Right atrium auricular region (tissue), 2 donors: ENCODE measurements at places on chromosomes 3 and 15. TPM values are rescaled to one million over a fixed set of nuclear protein-coding genes. Genes with fewer than 3 reads are reported as not detected.

DNA sequence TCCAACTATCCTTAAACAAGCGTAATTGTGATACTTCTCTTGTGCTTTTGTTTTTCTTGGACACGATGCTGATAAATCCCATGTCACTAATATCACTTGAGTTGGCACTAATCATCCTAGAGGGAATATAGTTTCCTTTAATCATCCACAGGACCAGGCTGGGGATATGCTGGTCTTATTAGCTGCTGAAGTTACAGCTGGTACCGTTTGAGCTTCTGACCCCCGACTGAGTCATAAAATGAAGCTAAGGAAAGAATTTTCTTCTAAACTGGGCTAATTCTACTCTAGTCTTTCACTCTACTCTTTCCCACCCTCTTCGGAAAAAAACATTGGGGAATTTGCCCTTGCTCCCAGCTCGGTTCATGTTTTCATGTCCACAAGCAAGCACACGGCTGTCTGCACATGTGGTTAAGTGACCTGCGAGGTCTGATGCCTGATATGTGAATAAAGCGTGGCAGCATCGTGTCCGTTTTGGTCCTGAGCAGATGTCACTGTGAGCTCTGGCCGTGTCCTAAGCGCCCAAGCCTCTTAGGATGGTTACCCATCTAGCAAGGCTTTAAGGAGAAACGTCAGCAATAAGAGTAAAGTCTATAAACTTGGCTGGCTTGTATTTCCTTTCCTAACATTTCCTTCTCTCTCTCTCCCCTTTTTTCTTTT lies 223.7 kb downstream of the ITPR1 start:
- H3K27me3 ChIP-seq, result no peaks in the 10 kb centered on the region
- no peak overlapping the region for H3K4me3 ChIP-seq
- no peak for DNase-seq
- H3K4me1 ChIP-seq, result peaks cover 38% of the 10 kb centered on the region
- H3K36me3 ChIP-seq, result peaks cover 22% of the 10 kb centered on the region

- H3K4me3 ChIP-seq, result no peak overlapping the region
- H3K27me3 ChIP-seq, result no peaks in the 10 kb centered on the region
- DNase-seq, result no peak
- no peaks in the 10 kb centered on the region for H3K4me1 ChIP-seq
- no peaks in the 10 kb centered on the region for H3K36me3 ChIP-seq
Measured at GRCh38 chr3:183155499-183155898, 7.0 kb downstream of the LAMP3 start.

- H3K4me3 ChIP-seq, result no peak overlapping the region
- H3K27ac ChIP-seq, result no peak overlapping the region
- no peaks in the 10 kb centered on the region for H3K36me3 ChIP-seq
- H3K4me1 ChIP-seq, result no peaks in the 10 kb centered on the region
Measured at GRCh38 chr15:65963911-65964482, 94.7 kb downstream of the RAB11A start.

DNA sequence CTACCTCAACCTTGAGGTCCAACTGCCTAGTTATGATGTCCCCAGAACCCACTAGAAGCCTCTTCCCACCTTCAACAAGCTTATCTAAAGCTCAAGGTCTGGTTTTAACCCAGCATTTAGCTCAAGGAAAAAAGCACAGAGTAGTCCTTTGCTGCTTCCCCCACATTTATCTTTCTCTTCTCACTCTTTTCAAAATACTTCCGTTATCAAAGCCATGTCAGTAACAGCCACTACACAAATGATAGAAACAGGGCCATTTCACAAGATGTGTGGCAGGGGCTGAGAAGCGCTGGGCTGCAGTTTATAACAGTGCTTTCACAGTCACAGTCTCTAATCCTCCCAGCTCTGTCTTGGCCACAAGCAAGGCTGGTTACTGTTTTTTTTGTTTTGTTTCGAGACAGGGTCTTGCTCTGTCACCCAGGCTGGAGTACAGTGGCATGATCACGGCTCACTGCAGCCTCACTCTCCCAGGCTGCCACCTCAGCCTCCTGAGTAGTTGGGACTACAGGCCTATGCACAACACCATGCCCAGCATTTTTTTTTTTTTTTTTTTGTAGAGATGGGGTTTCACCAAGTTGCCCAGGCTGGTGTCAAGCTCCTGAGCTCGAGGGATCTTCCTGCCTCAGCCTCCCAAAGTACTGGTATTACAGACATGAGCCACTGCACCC lies 218.8 kb downstream of the OSBPL10 start:
- DNase-seq, result no peak
- H3K27ac ChIP-seq, result peak overlapping the region; percentile 14
- H3K27me3 ChIP-seq, result no peaks in the 10 kb centered on the region
- no peak overlapping the region for H3K4me3 ChIP-seq
- H3K36me3 ChIP-seq, result no peaks in the 10 kb centered on the region

DNA sequence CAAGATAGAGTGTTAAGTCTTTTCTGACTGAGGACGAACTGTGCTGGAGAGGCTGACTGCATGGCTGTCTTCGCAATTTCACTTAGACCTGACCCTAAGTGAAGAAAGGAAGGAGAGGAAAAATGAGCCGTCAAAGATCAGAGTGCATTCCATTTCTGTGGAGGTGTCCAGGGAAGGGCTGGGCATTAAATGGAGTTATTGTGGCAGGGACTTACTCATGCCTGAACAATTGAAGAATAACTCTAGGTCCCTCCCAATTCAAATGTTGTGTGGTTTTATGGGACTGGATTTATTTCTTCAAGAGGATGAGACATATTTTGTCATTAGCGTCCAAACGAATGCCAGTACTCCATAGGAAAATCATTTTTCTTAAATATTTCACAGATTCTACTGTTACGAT lies 187.3 kb upstream of the CFAP20DC start:
- no peaks in the 10 kb centered on the region for H3K4me1 ChIP-seq
- no peak for DNase-seq
- H3K27ac ChIP-seq, result no peak overlapping the region
- H3K4me3 ChIP-seq, result no peak overlapping the region
- H3K36me3 ChIP-seq, result no peaks in the 10 kb centered on the region

- H3K27me3 ChIP-seq, result no peaks in the 10 kb centered on the region
- H3K4me1 ChIP-seq, result no peaks in the 10 kb centered on the region
- no peak overlapping the region for H3K27ac ChIP-seq
- no peak for DNase-seq
- no peak overlapping the region for H3K4me3 ChIP-seq
Measured at GRCh38 chr3:12916159-12916558, 74.8 kb upstream of the RPL32 start.

DNA sequence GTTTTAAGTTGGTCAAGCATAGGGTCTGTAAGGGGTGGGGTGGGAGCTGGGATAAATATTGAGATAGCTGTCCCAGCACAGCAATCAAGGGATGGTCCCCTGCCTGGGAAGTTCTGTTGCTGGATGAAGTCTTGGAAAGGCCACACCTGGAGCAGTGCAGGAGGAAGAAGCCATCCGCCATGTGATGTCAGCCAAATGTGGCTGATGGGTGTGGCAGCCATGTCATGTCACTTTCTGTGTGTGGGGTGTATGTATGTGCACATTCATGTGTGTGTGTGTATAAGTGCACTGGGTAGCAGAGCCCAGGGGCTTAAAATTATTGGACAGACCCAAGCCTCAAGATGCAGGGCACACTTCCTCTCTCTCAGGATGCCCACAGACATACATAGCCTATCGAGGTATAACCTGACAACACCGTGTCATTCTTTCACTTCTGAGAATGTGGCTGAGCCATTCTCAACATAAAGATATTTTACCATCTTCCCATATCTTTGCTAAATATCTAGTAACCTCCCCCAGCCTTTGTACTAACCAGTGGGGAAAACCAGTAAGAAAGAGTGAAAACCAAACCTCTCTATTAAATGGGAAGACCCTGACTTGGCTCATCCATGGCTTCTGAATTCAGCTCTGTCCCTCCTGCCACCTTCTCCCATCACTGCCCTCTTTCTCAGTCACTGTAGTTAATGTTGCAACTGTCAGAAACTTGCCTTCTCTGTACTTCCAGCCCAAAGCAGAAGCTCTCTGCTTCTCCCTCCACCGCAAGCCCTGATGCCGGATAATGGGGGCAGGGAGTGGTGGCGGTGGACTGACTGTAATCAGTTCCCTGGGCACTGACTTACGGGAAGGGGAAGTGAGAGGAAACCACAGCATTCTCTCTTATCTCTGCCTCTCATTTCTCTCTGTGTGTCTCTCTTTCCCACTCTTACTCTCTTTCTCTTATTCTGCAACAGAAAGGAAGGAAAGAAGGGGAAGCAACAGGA lies 11.2 kb downstream of the TNFSF10 start:
- no peaks in the 10 kb centered on the region for H3K27me3 ChIP-seq
- peaks cover 12% of the 10 kb centered on the region for H3K36me3 ChIP-seq
- DNase-seq, result peak; percentile 68
- H3K27ac ChIP-seq, result peak overlapping the region; percentile 31
- no peaks in the 10 kb centered on the region for H3K4me1 ChIP-seq

DNA sequence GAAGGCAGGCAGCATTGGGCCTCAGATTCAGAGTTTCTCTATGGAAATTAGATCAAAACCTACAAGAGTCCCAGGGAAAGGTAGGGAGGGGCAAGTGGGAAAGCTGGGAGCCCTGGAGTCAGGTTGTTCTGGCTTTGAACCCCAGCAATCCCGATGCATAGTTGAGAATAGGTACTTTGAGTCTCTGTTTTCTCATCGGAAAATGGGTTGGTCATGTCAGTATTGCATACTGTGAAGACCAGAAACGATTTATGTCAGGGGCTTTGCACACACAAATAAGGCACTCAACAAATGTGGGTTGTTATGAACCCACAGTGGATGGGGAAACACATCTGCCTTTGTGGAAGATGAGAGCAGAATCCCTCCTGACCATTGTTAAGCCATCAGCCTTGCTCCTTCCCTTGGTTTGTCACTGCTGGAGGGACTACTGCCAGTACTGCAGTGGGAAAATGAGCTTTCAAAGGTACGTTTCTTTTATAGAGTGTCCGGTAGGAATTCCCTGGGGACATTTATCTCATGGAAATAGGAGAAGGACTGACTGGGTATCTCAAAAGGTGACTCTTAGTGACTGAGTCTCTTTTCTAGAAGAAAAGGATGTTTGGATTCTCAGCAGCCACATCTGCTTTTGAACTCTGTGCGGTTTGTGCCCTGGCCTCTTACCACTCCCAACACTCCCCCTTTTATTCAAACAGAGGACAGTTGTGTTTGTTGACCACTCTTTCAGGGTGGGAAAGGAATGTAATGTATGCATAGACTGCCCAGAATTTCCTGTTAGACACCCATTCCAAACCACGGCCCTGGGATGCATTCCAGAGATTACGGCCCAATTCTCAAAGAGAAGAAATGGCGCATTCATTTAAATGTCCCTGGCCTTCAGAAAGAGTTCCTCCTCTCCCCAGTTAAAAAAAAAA lies 54.6 kb upstream of the VILL start:
- no peaks in the 10 kb centered on the region for H3K27me3 ChIP-seq
- no peak overlapping the region for H3K4me3 ChIP-seq
- peak overlapping the region; percentile 69 for H3K27ac ChIP-seq

- H3K27me3 ChIP-seq, result no peaks in the 10 kb centered on the region
- no peak overlapping the region for H3K4me3 ChIP-seq
- no peaks in the 10 kb centered on the region for H3K36me3 ChIP-seq
- no peak for DNase-seq
- H3K27ac ChIP-seq, result no peak overlapping the region
Measured at GRCh38 chr3:141538568-141539240, 51.9 kb downstream of the RASA2 start.

GRCh38 chr3:177358977-177359592 lies 161.8 kb upstream of the TBL1XR1 start:
- H3K27ac ChIP-seq, result peak overlapping the region; percentile 80
- no peaks in the 10 kb centered on the region for H3K36me3 ChIP-seq
- no peaks in the 10 kb centered on the region for H3K27me3 ChIP-seq
- no peaks in the 10 kb centered on the region for H3K4me1 ChIP-seq
- peak overlapping the region; percentile 48 for H3K4me3 ChIP-seq

DNA sequence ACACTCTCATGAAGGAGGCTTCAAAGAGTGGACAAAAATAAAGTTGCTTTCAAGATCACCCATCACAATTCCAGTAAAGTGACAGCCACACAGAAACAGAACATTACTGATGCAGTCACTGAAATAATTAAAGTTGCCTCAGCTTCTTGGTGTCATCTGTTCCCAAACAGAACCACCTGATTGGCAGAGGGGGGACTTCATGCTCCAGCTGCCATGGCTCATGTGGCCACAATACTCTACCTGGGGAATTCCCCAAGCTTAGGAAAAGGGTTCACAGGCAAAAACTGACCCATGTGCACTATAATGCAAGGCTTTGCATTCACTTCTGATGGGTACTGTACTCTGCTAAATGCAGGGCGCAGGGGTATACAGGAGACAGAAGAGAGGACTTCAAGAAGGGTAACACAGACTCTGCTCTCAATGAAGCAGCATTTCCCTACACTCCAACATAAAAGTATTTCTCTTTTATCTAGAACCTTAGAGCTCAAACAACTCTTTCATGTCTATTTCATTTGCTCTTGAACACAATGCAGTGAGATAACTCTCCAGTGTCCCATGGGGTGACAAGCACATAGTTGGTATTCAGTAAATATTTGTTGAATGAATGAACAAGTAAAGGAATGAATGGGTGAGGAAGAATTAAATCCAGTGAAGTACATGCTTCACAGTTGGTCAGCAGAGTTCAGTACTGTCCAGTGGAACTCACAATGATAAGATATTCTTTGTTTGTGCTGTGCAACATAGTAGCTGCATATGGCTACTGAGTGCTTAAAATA lies 8.6 kb upstream of the CTNNB1 start:
- no peak for DNase-seq
- no peak overlapping the region for H3K4me3 ChIP-seq
- H3K27ac ChIP-seq, result no peak overlapping the region
- no peaks in the 10 kb centered on the region for H3K4me1 ChIP-seq
- H3K36me3 ChIP-seq, result no peaks in the 10 kb centered on the region

GRCh38 chr3:26687466-26687865 lies 64.9 kb downstream of the LRRC3B start:
- no peaks in the 10 kb centered on the region for H3K27me3 ChIP-seq
- H3K27ac ChIP-seq, result no peak overlapping the region
- DNase-seq, result no peak
- H3K4me3 ChIP-seq, result no peak overlapping the region
- no peaks in the 10 kb centered on the region for H3K36me3 ChIP-seq

- H3K27ac ChIP-seq, result no peak overlapping the region
- no peaks in the 10 kb centered on the region for H3K4me1 ChIP-seq
- no peaks in the 10 kb centered on the region for H3K36me3 ChIP-seq
- no peaks in the 10 kb centered on the region for H3K27me3 ChIP-seq
- no peak for DNase-seq
- H3K4me3 ChIP-seq, result no peak overlapping the region
Measured at GRCh38 chr15:90654233-90655136, 62.7 kb upstream of the BLM start.

GRCh38 chr3:27312044-27312668 lies 57.0 kb downstream of the NEK10 start:
- DNase-seq, result no peak
- no peaks in the 10 kb centered on the region for H3K27me3 ChIP-seq
- no peak overlapping the region for H3K27ac ChIP-seq
- no peaks in the 10 kb centered on the region for H3K36me3 ChIP-seq

GRCh38 chr3:54535619-54536018 lies 392.2 kb downstream of the LRTM1 start:
- no peak overlapping the region for H3K27ac ChIP-seq
- H3K4me1 ChIP-seq, result no peaks in the 10 kb centered on the region
- H3K4me3 ChIP-seq, result no peak overlapping the region
- no peak for DNase-seq

Gene CFAP100
- not detected for total RNA-seq

Gene HGD
- total RNA-seq, result not detected

Gene ZNF445
- total RNA-seq, result 5.9 TPM

Gene DLL4
- 7.5 TPM for total RNA-seq

Gene FETUB
- total RNA-seq, result not detected

Gene RPP14
- 10.9 TPM for total RNA-seq
